ENCODE measurements at places on chromosomes 3 and 15.

DNA sequence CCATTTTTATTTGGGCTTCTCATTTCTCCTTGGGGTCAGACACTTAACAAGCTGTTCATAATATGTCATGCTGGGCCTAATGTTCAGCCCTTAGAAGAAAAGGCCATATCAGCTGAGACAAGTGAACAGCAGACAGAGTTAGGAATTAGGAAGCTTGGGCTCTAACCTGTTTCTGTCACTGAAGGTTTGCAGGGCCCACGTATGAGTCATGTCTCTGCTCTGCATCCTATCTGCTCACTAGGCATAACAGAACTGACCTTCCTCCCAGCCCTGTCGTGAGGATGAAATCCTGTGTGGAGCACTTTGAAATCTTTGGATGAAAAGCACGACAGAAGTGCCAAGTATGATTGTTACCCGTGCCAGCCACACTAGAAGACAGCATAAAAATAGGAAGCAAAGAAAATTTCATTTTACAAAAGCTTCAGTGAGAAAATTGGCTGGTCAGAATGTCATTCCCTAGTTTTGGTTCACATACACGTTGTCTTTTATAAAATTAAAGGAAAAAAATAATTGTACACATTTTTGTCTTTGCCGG lies 26.5 kb upstream of the CD47 start:
- no peak for DNase-seq

GRCh38 chr15:60539016-60539415 lies 60.1 kb upstream of the ICE2 start:
- DNase-seq: no peak

- no peak for DNase-seq
Measured at GRCh38 chr3:120846073-120846472, 61.9 kb upstream of the STXBP5L start.

DNA sequence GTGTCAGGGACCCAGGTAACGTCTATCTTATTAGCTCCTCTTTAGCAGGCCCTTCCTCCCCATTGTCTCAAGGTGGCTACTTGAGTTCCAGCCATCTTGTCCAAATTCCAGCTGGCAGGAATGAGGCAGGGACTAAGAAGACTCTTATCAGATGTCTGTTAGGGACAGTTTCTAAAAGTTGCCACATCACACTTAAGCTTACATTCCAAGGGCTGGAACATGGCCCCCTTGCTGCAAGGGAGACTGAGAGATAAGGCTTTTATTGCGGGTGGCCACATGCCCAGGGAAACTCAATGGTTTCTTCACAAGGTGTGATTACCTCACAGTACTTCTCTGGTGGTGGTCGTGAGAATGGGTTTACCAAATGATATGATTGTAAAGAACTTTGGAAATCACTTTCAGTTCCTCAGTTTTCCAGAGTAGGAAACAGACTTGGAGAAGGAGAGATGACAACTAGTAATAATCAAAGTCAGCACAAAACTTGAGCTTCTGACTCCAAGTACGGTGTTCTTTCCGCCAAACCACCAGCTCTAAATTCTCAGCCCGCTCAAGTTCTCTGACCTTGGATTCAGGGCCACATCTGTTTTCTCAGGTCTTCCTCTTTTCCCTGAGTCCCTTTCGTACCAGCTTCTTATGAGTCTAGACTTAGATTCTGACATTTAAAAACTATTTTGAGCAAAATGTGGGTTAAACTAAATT lies 14.2 kb downstream of the PDIA5 start:
- no peak for DNase-seq

- no peak for DNase-seq
Measured at GRCh38 chr3:29335943-29336342, 55.1 kb downstream of the RBMS3 start.

GRCh38 chr15:70054366-70054765 lies 43.4 kb downstream of the TLE3 start:
- DNase-seq: no peak

- no peak for DNase-seq
Measured at GRCh38 chr15:35181538-35181937, 96.4 kb upstream of the NANOGP8 start.

DNA sequence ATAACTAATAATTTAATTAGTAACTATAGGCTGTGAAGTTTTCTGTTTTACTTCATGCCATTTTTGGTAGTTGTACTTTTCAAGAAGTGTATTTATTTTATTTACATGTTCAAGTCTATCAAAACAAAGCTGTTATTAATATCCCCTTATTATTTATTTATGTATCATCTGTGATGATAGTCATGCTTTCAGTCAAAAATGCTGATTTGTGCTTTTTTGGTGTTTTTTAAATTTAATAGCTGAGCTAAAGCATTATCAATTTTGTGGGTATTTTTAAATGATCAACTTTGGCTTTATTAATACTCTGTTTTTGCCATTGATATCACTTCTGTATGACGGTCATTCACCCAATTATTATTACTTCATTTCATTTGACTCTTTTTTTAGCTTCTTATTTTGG lies 1229.2 kb upstream of the CADM2 start:
- DNase-seq: no peak

DNA sequence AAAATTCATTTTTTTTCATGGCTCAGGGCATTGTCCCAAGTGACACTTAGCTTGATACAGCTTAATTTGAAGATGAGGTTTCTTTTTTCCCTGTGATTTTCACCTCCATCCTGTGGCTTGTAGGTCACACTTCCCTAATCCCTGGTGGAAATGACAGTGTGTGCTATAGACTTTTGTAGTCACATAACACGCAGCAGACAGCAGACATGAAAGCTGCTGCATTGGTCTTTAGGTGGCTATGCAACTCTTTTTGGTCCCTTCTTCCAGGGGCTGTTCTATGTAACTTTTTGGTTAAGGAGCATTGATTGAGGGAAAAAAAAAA lies 38.8 kb downstream of the TRAK1 start:
- no peak for DNase-seq

GRCh38 chr3:103048068-103048722 lies 613.4 kb downstream of the ZPLD1 start:
- no peak for DNase-seq

DNA sequence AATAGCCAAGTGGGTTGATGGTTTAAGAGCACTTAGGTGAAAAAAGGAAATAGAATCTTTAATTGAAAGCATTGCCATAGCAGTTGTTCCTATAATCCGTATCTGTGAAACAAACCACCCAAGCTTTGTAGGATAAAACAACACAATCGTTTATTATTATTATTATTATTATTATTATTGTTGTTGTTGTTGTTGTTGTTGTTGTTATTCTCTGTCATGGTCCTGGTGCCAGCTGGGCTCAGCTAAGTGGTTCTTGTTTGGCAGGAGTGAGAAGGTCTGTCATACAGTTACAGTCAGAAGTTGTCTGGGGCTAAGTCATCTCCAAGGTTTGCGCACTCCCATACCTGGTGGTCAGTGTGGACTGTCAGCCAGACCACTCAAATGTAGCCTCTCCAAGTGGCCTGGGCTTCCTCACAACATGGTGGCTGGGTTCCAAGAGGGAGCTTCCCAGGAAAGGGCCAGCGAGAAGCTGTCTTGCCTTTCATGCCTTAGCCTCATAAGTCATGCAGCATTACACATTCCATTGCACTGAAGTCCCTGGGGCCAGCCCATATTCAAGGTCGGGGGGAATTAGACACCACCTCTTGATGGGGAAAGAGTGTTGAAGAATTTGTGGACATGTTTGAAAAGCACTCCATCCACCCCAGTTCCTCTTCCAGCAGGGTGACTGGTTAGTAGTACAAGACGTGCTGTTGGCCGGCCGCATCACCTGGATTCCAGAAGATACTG lies 54.3 kb upstream of the FGD5 start:
- no peak for DNase-seq

- DNase-seq: no peak
Measured at GRCh38 chr15:50229336-50229735, 36.2 kb downstream of the HDC start.

- no peak for DNase-seq
Measured at GRCh38 chr15:69997161-69997485, 100.6 kb downstream of the TLE3 start.

GRCh38 chr15:90866161-90866715 lies 2.1 kb upstream of the FURIN start:
- no peak for DNase-seq

DNA sequence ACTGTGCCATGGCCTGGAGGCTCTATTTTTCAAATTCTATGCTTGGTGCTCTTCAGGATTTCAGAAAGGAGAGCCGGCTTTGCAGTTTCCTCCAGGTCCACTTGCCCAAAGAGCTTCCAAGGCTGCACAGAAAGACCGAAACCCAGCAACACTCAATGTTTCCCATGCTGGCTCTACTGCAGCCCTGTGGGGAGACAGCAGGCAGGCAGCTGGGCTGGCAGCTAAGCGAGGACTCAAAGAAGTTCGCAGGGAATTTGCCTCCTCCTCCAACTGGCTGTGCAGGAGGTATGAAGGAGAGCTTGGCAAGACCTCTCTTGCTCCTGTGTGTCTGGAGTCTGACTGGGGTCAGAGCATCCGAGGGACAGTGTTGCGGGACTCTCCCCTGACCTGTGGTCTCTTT lies 17.4 kb upstream of the ITGA11 start:
- DNase-seq: no peak

- no peak for DNase-seq
Measured at GRCh38 chr15:91953432-91953831, 99.9 kb downstream of the SLCO3A1 start.

DNA sequence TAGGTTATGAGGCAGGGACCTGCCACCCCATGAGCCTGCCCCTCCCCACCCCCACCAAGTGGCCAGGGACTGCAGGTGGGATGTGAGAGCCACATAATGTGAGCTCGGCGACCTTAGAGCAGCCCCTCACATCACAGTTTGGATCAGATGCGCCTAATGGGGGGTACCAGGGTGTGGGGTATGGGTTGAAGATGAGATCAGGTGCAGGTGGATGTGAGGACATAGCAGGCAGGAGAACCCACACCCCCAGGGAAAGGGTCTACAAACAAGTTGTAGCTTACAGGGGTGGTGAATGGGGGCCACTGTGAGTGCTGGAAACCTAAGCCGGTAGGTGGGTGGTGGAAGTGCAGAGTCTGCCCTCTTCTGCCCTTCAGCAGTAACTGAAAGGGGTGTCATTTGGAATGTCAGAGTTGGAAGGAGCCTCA lies 94.0 kb downstream of the CORO2B start:
- no peak for DNase-seq

DNA sequence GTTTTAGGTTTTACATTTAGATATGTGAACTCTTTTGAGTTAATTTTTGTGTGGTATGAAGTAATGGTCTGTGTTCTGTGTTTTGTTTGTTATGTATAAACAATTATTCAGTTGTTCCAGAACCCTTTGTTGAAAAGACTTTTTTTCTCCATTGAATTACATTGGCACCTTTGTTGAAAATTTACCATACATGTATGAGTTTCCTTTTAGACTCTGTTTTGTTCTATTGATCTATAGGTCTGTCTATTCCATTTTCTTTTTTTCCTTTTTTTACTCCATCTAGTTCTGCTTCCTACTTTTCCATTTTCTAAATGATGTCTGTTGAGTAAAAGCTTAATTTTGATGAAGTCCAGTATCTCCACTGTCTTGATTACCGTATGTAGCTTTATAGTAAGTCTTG lies 31.4 kb downstream of the ARIH2 start:
- no peak for DNase-seq

GRCh38 chr15:100997442-100997841 lies 78.3 kb downstream of the LRRK1 start:
- DNase-seq: no peak

- no peak for DNase-seq
Measured at GRCh38 chr3:159028706-159029105, 226.9 kb downstream of the MFSD1 start.

DNA sequence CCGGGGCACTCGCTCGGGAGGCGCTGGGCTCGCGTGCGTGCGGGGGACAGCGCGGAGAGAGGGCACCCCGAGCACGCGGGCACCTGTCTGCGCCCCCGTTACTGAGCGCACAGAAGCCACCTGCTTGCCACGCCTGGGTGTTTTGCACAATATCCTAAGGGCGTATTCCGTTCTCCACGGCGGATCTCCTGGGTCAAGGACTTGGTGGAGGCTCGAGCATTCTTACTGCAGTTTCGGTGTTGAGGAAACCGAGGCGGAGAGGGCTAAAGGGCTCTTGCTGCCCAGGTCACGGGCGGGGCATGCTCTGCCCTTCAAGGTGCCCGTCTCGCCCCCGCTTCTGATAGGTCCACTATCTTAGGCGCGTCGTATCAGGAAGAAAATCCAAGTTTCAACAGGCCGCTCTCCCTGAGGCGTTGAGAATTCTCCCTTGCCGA lies 526 bp downstream of the GPD1L start:
- DNase-seq: no peak

DNA sequence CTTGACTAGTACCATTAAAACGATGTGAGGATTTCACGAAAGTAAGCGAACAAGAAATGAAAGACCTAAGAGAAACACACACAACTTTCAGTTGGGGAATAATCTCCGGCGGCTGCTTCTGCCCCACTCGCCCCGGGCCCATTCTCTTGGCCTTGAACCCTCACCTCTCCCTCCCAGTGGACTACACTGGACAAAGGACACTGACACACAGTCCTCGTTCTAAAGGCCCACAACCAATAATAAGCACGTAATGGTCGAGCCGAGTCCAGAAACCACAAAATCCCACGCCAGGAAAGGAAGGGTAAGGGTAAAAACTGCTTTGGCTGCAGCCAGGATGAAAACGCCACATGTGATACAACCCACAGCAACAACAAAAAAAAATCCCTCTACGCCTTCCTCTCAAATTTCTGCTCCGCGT lies 469 bp downstream of the ZNF770 start:
- DNase-seq: peak; percentile 16

GRCh38 chr15:86036243-86036642 lies 43.4 kb upstream of the AGBL1 start:
- no peak for DNase-seq

- DNase-seq: no peak
Measured at GRCh38 chr3:64895991-64896895, 208.4 kb upstream of the ADAMTS9 start.

- DNase-seq: no peak
Measured at GRCh38 chr3:11521167-11521566, 122.5 kb downstream of the VGLL4 start.

GRCh38 chr15:48637639-48638038 lies 7.9 kb downstream of the FBN1 start:
- no peak for DNase-seq

DNA sequence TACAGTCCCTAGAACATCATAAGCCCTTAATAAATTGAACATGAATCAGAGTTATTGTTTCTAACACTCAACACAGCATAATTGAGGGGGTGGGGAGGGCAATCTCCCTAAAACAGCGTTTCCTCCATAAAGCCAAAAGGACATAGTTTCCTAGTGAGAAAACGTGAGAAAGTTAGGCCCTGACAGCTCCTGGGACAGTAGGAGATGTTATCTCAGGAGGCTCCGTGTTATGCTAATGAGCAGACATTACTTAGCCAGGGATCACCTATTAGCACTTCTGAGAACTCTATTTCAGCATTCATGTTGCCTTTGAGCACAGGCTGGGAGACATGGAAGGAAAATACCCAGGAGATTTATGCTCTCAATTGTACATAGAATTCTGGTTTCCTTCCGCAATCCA lies 229.1 kb upstream of the ADAMTS9 start:
- DNase-seq: no peak

- no peak for DNase-seq
Measured at GRCh38 chr3:141528800-141529199, 42.0 kb downstream of the RASA2 start.

- DNase-seq: no peak
Measured at GRCh38 chr3:191426311-191426710, 34.7 kb upstream of the PYDC2 start.

- no peak for DNase-seq
Measured at GRCh38 chr3:170959457-170959856, 51.0 kb upstream of the EIF5A2 start.

Measured in left renal cortex interstitium (tissue), 4 donors.